ENCODE measurements at places on chromosomes 12 and 14.

DNA sequence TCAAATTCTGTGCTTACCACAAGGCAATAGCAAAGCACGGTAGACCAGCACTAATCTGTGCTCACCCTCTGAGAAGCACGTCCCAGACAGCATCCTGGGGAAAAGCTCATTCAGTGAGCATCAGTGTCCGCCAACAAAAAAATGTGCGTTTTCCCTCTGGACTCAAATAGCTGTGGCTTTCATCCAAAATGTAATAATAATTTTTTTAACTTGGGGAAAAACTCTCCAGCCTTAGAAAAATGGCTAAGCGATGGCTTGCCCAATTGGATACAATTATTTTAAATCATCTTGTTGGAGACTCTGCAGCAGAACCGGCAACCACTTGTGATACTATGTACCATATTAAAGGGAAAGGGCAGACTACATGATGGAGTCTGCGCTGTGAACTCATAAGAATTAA lies 1.1 kb upstream of the KRT77 start:
- no peak for DNase-seq

DNA sequence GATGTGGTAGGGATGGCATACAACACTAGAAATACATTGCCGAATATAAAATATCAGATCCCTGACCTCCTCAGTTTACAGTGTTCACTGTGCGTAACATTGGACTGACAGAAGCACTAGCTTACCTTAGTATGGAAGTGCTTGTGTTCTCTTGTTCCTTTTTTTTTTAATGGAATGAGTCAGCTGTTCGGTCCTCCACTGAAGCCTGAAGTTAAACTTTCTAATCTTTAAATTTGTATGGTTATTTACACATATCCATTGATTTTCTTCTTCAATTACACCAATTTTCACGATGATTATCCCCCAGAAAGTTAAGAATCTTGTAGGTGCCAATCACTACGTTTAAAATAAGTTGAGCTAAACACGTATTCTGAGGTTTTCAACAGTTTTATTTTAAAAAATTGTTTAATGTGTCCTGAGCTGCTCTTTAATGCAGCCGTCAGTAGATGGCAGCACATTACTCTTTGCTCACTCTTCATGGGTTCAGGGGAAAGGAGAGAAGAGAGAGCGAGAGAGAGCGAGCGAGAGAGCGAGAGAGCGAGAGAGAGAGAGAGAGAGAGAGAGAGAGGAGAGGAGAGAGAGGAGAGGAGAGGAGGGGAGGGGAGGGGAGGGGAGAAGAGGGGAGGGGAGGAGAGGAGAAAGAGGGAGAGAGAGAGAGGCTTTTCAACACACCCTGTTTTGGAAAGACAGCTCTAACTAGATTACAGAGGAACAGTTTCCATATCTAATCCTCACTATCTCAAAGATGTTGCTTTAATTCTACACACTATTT lies 134.7 kb upstream of the SCAF11 start:
- DNase-seq = peak; percentile 68

DNA sequence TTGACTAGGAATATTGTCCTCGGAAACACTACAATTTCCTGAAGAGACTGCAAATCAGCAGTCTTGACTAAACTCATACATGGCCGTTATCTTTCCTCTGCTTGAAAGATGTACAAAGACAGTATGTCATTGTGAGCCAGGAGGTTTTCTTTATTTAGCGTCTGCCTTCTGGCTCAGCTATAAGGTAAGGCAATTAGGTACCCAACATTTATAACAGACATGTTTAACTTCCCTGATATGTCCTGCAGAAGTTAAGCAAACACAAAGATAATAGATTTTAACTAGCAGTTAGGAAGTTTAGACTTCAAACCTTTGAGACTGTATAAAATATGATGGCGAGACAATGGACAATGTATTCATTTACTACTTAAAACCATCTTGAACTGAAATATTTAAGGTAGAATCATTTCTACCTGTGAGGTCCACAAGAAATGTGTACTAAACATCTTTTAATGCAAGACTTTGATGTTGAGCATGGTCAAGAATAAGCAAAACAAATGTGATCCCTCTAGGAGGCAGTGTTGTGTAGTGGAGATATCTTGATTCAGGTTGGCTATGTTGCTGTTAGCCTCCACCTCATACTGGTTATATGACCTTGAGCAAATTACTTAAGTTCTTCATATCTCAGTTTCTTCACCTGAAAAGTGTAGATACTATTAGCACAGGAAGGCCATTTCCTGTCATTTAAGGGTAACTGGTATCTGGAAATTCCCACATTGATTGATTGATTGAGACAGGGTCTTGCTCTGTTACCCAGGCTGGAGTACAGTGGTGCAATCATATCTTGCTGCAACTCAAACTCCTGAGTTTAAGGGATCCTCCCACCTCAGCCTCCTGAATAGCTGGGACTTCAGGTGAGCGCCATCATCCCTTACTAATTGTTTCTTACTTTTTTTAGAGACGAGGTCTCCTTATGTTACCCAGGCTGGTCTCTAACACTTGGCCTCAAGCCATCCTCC lies 96.3 kb upstream of the EEA1 start:
- DNase-seq = peak; percentile 51

GRCh38 chr14:48193893-48194292 lies 518.5 kb upstream of the MDGA2 start:
- no peak for DNase-seq

GRCh38 chr12:12404297-12404696 lies 47.4 kb downstream of the BORCS5 start:
- no peak for DNase-seq

- DNase-seq = no peak
These were observed 13.4 kb upstream of the KRAS start for GRCh38 chr12:25264114-25264513.

GRCh38 chr12:87332987-87333726 lies 696.0 kb downstream of the C12orf50 start:
- DNase-seq = no peak

- DNase-seq = no peak
These were observed 82.1 kb downstream of the KIF26A start for GRCh38 chr14:104220215-104221070.

DNA sequence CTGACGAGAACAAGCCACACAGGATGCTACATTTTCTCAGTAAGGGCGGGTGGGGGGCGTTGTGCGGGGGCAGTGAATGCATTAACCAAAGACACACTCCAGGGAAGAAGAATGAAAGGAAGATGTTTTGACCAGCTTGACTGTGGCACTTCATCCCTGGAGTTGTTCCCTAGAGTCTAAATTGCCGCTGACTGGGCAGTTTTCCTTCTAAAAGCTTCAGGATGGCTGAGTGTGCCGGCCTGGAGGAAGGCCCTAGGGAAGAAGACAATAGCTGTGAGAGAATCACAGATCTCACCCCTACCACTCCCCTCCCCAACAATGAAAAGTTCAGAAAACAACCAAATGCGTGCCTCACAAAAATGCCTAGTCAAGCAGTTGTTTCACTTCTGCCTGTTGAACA lies 67.2 kb downstream of the NKX2-1 start:
- DNase-seq = no peak

DNA sequence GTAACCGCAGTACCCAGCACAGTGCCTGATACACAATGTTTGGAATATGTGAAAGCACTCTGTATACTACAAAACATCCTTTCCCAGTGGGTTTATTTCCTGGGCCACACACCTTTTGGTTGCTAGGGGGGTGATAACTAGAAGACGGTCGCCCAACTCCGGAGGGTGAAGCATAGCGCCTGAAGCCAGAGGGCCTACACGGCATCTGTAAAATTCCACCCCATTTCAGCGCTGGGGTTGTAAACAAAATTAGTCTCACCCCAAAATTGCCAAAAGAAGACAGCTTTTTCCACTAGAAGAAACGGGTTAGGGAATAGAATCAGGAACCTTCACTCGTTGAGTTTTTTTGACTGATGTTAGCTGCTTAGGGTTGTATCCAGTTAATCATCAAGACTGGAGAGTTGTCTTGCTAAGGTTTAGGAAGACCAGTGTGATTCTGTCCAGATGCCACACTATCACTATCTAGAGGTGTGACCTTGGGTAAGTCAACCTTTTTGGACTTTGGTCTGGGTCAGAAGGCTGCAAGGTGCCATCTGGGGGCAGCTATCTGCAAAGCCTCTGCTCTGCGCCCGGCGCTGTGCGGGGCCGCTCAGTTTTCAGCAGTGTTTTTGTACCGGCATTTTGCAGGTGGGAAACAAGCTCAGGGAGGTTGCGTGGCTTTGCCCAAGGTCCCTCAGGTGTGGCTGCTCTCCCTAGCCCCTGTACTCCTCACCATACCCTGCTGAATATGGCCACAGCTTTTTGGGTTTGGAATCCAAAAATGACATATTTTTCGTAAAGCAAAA lies 1.3 kb downstream of the ZNF839 start:
- DNase-seq = no peak

- DNase-seq = no peak
These were observed 183.1 kb downstream of the CAND1 start for GRCh38 chr12:67452119-67452805.

DNA sequence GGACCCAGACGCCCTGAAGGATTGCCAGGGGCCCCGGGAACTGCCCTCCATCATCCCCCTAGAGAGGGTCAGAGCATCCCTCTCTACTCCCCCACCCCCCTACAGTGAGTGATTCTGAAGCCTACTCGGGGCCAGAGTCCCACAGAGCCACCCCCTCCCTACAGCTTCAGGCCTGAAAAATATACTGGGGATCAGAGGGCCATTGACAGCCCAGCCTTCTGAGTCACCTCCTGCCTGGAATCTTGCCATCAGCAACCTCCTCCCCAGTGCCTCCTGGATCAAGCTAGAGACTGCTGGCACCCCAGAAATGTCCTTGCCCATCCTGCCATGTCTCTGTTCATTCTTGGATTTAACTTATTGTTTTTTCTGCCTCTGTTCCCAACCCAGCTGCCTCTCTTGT lies 21.7 kb upstream of the MIA2 start:
- no peak for DNase-seq

DNA sequence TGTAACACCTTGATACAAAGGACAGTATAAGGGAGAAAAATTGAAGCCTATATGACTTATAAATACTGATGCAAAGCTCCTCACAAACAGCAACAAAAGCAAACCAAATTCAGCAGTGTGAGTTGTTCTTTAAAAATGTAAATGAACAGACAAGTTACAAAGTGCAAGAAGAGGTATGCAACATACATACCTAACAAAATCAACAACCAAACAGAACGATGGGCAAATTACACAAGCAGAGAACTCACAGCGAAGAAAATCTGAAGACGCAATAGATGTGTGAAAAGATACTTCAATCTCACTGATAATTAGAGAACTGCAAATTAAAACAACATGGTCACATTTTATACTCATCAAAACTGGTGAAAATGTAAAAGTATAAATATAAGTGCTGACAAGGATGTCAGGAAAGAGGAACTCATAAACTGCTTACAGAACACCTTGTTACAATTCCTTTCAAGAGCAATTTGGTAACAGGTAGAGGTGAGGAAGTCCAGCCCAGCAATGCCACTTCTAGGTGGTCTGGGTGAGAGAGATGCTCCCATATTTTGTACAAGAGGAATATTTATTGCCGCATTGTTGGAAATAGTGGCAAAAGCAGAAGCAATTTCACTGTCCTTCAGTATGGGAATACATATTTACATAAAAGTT lies 47.3 kb downstream of the CORO1C start:
- no peak for DNase-seq

DNA sequence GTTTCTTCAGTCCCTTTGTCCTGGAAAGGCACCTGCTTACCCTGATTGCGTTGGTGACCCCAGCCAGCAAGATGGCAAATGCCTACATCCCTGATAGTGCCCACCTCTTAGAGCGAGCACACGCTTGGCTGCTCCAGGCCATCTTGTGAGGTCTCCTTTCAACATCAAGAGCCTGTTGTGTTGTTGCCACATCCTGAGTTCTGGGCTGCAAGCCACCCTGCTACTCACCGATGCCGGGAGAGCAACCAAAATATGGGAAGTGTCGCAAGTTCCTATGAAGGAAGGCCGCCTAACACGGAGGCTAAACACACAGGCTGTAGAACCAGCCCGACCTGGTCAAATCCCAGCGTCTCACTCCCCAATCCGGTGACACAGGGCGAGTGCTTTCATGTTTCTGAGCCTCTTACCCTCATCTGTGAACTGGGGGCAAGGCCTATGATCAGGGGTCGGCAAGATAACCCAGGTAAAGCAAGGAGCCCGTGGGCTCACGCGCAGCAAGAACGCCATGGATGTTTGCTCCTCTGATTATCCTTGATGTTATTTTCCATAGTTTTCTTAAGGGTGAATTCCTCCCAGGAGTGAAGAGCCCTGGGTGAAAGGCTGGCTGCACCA lies 98.4 kb downstream of the LGMN start:
- DNase-seq = no peak

GRCh38 chr12:14193639-14194038 lies 171.8 kb upstream of the ATF7IP start:
- no peak for DNase-seq

- DNase-seq = no peak
These were observed 62.9 kb upstream of the VSX2 start for GRCh38 chr14:74176400-74176793.

- no peak for DNase-seq
These were observed 78.5 kb downstream of the DICER1 start for GRCh38 chr14:95078867-95079266.

GRCh38 chr12:130491421-130492357 lies 154.0 kb downstream of the PIWIL1 start:
- DNase-seq = no peak

GRCh38 chr12:1929985-1930802 lies 11.7 kb upstream of the CACNA2D4 start:
- no peak for DNase-seq

GRCh38 chr14:55372825-55373224 lies 38.8 kb downstream of the ATG14 start:
- no peak for DNase-seq

DNA sequence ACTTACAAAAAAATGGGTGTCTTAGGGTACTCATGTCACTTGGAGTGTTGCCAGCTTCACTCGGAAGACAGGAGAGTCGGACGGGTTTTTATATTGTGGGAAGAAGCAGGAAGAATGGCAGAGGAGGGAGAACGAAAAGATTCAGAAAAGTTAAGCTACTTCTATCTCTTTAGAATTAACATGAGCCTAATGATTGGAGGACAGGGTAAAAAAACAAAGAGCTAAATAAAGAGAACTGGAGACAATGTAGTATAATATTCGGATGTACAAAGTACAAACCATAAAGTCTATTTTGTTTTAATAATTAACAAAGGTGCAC lies 43.9 kb downstream of the EFCAB11 start:
- no peak for DNase-seq
